ENCODE measurements at places on chromosomes 2 and 18.

DNA sequence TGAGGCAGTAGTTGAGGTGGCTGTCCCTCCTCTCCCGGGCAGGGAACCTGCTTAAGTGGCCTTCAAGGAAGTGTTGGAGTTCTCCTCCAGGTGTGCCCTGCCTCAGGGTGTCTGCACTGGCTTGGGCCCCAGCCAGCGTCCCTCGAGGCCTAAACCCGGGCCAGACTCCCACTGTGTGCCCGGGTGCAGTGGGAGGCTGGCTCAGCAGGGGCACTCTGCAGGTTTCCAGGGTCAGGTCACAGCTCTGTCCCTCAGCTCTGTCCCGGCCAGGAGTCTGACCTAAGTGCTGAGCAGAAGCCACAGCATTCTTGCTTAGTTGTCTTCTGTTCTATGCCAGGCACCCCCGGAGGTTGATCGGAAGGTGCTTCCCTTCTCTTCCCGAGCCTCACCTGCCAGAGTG is 69.0 kb upstream of the OTOS start:
- no peak for DNase-seq

DNA sequence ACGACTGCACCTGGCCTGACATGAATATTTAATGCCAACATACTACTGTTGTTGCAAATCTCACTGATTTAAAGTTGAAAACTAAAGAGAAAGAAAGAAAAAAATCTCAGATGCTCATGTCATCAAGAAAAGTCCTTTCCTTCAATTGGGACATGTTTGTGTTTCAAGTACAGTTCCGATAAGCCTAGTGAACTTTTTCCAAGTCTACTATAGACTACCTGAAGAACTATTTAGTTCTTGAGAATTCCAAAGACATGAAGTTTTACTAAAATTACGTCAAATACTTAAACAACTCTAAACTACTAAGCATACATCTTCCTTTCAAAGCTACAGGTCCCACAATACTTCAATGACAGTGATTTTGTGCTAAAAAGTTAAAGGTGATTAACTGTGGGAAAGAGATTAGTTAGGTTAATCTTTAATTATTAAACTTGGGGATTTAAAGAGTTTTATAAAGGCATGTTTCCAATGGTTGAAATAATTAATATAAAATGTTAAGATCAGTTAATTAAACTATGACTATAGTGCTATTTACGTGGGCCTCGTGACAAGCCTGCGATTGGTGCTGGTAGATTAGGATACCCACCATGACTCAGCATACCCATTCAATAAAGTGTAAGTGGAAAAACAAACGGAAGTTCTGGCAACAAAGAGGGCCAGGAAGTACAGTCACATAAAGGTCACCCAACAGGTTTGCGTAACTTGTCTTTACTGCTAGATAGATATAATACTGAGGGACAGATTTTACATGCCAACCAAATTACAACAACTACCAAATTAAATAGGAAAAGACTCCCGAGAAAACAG is 55.5 kb downstream of the SEPTIN10 start:
- DNase-seq, result no peak

DNA sequence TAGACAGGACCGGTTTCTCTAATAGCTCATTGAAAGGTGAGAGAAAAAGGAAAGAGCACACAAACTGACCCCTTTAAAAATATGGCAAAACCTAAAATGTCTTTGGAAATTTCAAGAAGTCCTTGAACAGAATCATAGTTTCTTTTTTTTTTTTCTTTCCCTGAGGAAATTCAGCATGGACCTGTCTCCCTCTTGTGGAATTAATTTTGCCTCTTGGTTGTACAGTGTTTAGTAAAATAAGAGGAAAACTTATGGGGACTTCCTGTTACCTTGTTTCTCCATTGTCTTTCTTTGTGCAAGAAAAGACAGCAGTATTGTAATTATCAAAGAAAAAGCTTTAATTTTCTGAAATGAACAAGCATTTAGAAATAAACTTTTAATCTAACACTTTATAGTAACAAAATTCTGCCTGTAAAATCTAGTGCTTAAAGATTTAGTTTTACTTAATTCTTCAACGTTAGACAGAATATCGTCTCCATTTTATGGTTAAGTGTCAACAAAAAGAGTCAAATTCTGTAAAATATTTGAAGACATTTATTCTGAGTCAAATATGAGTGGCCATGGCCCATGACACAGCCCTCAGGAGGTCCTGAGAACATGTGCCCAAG is 176.3 kb upstream of the NABP1 start:
- no peak for DNase-seq

- no peak for DNase-seq
These were observed 295.1 kb upstream of the RAB12 start for GRCh38 chr18:8314124-8314523.

GRCh38 chr2:120850551-120850950 is 114.9 kb downstream of the GLI2 start:
- no peak for DNase-seq
